ENCODE measurements at places on chromosomes 4 and X.

GRCh38 chrX:29419774-29420553, 795.4 kb upstream of the MAGEB2 start:
- DNase-seq = no peak

- DNase-seq = no peak
These were observed 973.3 kb downstream of the PCDH18 start for GRCh38 chr4:136558940-136559494.

DNA sequence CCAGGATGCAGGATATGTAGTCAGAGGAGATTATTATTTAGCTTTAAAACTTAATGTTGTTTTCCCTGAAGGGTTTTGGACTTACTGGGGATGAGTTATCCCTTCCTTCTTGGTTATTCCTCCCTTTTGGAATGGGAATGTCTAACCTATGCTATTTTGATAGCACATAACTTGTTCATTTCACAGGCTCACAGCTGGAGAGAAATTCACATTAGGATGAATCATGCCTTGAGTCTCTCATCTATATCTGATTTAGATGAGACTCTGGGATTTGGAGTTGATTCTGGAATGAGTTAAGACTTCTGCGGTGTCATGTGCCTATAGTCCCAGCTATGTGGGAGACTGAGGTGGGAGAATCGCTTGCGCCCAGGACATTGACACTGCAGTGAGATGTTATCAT, 81.1 kb downstream of the ATP11C start:
- DNase-seq = no peak

DNA sequence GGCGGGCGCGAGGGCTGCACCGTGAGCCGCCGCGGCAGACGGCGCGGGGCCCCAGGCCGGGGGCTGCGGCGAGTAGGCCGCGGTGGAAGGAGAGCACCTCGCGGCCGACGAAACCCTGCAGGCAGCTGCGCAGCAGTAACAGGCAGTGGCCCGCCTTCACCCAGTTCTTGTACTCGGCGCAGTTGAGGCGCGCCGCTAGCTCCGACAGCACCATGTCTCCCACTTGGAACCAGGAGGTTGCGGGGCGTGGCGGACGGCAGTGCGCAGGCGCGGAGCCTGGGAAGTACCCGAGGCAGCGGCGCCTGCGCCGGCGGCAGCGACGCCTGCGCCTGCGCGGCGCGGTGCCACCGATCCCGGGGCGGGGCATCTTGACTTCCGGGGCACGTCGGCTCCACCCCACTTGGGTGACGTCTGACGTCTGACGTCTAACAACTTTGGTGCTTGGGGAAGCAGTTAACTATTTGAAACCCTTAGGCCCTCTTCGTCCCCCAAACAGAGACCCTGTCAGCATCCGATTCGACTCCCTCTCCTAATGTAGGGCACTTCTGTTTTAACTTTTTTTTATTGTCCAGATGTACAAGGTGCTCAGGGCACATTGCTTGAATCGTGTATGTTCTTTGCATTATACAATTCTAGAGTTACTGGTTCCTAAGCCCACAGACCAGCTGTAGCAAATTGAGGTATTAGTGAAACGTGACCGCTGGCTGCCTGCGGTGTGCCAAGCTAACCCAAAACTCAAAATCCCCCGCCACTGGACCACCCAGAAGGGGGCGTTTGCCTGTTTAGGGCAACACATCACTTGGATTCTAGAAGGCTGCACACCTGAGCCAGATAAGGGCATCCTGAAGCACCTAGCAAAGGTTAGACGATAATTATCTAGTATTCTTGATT, at the start of gene CXorf38:
Gene CXorf38, minus strand, starts transcription at position 255 of the 891 bp plus-strand sequence. Its CDS starts 41 bp downstream, at position 214.
- peak; percentile 84 for DNase-seq

GRCh38 chr4:97645071-97645821, 498.0 kb downstream of the STPG2 start:
- DNase-seq = no peak

- DNase-seq = no peak
These were observed 24.3 kb upstream of the CD38 start for GRCh38 chr4:15753786-15754185.

- no peak for DNase-seq
These were observed 54.5 kb upstream of the WDR1 start for GRCh38 chr4:10171055-10171454.

DNA sequence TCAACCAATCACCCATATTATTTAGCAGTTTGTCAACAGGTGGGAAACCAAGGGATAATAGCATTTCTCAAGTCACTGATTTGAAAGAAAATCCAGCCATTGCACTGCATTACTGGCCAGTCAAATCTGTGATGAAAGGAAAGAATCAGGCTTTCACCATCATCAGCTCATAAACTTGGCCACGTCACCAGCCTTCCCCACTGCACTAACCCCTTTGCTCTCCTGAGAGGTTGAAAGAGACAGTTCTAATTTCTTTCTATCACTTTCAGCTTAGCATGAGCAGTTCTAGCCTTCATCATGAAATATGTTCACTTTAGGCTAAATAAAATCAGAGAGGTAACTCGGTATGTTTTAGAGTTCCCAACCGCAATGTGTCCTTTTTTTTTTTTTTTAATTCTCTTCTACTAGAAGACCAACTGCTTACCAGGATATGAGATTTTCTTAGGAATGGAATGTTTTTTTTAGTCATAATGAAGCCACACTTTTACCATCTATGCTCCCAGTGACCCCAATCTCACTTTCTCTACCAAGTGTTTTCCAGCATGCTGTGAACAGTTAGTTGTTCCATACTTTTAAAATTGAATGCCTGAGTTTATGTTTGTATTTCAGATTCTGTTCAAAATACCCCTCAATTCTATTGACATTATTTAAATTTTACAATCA, 55.7 kb upstream of the SLC7A11 start:
- no peak for DNase-seq

- DNase-seq = no peak
These were observed at the start of gene CYBB for GRCh38 chrX:37779857-37780256. Gene CYBB (plus strand): TSS chrX:37780059. CDS start chrX:37780078, 19 bp downstream.

- peak; percentile 17 for DNase-seq
These were observed 30.5 kb upstream of the PRKX start for GRCh38 chrX:3743801-3744439.

GRCh38 chrX:74431797-74432196, 10.5 kb downstream of the SLC16A2 start:
- DNase-seq = no peak

DNA sequence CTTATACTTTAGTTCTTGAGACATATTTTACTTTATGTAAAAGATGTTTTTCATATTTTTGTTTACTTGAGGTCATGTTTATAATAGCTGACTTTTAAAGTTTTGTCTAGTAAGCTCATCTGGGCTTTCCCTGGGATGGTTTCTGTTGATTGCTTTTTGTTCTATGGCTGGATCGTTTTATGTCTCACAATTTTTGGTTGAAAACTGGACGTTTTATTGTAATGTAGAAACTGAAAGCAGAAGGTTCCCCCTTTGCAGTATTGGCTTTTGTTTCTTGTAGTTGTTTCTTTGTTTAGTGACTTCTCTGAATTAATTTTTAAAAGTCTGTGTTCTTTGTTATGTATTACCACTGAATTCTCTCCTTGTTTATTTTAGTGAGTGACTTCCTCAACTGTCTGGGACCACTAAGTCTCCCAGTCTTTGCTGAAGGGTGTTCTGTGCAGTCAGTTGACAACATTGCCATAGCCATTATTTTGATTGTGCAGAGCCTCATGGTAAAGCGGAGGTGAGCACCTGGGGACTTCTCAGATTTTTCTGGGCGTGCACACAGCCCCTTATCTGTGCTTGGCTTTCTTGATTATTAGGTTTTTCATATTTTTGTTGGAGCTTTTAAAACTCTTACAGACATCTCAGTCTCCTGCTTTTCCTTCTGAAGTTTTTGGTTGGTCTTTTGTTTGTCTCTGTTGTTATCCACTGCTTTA, 31.0 kb downstream of the KDM6A start:
- no peak for DNase-seq

- no peak for DNase-seq
These were observed 240.5 kb downstream of the CFAP47 start for GRCh38 chrX:36160081-36160480.

DNA sequence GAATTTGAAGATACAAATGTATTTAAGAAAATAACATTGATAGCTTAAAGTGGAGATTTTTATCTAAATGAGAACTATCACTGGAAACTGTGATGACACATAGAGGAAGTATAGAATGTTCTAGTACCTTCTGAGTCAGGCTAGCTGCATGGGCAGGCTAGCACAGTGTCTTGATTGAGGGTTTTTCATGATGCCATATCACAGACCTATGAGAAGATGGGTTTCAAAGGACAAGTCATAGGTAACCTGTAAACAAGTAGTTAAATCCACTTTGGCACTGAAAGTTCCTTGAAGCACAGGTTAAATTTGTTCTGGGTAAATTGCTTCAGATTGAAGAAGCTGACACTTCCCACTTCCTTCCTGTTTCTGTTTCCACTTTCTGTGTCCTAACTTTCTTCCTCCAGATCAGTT, 48.2 kb upstream of the CDKN2AIP start:
- DNase-seq = no peak

- DNase-seq = no peak
These were observed 53.7 kb downstream of the MID1 start for GRCh38 chrX:10566716-10567097.

DNA sequence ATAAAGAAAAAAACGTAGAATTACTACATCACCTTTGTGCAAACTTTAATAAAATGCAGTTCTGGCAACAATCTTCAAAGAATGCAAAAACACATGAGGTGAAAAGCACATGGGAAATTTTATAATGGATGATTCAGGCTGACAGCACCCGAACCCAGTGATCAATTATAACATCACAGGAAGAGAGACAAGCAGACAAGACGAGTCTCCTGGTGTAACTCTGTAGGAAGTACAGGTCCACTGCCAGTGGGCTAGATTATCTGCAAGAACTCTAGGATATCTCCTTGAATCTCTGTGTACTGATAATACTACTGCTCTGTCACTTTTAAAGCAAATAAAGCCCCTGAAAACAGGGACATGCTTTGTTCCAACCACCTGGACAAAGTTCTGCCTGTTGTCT, 58.9 kb upstream of the NXF3 start:
- DNase-seq = no peak

DNA sequence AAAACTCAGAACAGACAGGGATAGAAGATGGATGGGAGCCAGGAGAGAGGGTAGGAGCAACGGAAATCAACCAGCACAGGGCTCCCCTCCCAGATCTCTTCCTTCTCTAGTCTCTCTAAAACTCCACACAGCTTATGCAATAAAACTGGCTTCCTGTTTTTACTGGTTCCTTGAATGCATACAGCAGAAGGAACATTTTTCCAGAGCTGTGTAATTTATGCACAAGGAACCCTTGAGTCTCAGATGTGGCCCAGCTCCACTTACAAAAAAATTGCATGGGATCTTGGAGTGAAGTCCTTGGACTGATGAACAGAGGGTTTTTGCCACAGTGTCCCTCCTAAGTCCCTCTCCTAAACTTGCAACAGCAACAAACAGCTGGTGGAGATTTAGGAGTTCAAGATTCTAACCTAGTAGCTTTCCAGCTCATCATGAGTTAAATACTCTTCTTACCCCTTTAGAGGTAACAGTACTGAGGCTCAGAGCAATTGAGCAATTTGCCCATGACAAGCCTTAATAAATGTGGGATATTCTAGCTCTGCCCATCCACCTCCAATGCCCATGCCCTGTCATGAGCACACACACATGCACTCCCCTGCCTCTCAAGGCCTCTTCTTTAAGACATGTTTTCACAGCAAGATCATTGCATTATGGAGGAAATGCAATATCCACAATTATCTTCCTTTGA, 18.4 kb upstream of the CC2D2A start:
- no peak for DNase-seq

- DNase-seq = no peak
These were observed 70.7 kb downstream of the MFAP3L start for GRCh38 chr4:169955521-169955920.

- DNase-seq = no peak
These were observed 9.4 kb downstream of the SUPT20HL1 start for GRCh38 chrX:24369816-24370215.

- no peak for DNase-seq
These were observed 212.8 kb upstream of the GYPA start for GRCh38 chr4:144353292-144353691.

DNA sequence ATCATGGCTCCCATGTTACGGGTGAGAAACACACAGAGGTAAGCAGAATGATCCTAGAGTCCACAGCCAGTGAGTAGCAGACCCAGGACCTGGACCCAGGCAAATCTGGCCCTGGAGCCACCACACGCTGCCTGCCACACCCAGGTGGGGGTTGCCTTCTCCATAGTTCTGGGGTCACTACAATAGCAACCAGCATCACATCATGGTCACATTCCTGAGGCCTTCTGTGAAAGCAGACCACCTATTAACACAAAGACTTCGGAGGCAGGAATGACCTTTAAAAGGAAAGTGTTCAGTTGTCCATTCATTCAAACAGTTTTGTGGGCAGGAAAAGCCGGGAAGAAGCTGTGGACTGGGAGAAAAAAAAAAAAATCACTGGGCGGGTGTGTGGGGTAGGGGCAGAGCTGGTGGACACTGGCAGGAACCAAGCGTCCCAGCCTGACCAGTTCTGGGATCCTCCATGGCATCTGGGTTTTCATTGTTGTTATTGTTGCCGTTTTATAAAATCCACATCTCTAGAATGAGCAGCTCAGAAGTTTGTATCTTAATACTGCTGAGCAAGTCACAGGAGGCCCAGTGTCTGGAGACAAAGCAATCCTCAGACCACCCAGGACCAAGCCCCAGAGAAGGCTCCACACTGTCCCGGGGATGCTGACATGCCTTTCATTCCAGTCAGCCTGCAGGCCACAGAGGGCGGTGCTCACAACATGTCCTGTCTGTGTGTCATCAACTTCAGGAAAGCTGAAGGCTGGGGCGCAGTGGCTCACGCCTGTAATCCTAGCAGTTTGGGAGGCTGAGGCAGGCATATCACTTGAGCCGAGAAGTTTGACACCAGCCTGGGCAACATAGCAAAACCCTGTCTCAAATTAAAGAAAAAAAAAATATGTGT, 67.0 kb downstream of the SEL1L3 start:
- DNase-seq = no peak

GRCh38 chrX:128518508-128518907, 466.3 kb upstream of the ACTRT1 start:
- no peak for DNase-seq

GRCh38 chrX:119158226-119158625, 30.6 kb upstream of the KIAA1210 start:
- no peak for DNase-seq

DNA sequence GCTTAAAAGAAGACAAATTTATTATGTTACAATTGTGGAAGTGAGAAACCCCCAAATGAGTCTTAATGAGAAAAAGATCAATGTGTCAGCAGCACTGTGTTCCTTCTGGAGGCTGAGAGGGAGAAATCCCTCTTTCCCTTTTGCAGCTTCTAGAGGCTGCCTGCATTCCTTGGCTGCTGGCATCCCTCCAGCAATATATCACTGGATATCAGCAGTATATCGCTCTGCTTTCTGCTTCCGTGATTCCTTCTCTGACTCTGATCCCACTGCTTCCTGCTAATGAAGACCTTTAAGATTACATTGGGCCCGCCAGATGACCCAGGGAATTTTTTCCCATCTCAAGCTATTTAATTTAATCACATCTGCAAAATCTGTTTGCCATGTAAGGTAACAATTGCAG, 1008.0 kb downstream of the RAPGEF2 start:
- DNase-seq = no peak

Data from stimulated activated CD8-positive, alpha-beta memory T cell treated with anti-CD3 and anti-CD28 coated beads, Interleukin-4, amount 100 ng/mL, for 1 hour (primary cell).